Chondrocyte (in vitro differentiated cells): ENCODE measurements at places on chromosomes 3 and 15.

DNA sequence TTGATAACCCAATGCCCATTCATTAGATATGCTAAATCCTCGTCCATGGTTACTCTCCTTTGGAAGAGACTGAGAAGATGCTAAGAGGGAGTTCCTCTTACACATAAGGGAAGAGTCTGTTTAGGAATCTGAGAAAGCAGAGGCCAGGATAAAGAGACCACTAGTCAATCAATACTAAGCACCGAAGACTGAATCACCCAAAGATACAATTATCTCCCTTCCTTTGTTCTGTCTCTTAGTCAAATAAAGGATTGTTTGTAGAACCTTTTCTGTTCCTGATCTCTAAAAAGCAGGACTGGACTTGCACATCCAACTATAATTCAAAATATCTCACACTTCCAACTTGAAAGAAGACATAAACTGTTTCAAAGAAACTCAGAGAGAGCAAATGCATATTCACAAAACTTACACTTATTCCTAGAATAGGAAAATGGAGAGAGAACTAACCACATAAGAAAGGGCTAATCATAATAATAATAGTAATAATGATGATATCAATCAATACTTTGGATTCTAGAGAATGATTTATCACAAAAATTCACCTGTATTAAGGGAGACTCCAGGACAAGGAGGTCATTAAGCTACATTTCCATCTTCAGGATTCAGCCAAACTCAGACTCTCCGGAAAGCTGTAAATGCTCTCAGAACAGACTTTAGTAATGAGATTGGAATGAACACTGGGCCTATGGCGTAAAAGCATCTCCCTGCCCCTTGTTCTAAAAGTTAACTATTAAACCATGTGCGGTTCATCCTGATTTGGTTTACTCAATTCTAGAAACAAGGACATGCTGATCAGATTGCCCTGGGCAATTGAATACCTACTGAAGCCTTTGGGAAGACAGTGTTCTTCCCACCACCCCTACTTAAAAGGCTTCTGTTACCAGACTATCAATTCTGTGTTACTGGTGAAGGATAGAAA is 401.5 kb downstream of the ZBTB20 start:
- no peak for DNase-seq

DNA sequence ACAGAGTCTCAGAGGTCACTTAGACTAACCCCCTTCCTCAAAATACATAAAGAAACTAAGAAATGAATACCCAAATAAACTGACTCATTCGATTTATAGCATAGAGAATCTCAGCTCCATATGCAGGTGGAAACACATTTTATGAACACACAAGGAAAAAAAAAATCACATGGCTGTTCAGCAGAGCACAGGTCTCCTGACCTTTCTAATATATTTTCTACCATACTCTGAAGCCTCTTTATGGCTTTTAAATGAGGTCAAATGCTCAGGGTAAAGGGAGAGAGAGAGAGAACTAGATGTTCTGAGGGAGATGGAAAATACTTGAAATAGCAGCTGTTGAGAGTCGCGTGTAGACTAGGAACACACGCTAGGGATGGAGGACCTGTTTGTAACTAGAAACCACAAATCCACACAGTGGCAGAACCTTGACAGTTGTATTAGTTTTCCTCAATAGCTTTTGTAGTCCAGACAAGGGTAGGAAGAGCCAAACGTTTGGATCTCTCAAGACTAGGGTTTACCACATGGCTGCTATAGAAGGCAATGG is 165.3 kb downstream of the FMN1 start:
- DNase-seq: no peak

GRCh38 chr3:61890167-61890566 is 328.8 kb downstream of the PTPRG start:
- DNase-seq: no peak

- DNase-seq: no peak
Measured at GRCh38 chr3:183823963-183824362, 1.4 kb downstream of the MAP6D1 start.

DNA sequence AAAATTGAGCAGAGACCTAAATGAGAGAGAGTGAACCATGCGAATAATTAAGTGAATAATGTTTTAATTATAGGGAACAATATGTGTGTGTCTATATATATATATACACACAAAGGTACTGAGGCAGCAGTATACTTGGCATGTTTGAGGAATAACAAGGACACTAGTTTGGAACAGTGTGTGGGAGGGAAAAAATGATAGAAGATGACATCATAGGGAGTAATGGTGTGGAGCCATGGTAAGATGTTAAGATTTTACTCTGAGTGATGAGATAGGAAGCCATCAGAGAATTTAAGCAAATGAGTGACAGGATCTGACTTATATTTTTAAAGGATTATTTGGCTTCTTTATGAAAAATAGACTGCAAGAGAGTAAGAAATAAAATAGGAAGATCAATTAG is 29.1 kb downstream of the DTWD1 start:
- DNase-seq: no peak

- DNase-seq: no peak
Measured at GRCh38 chr15:94370936-94371285, 139.6 kb downstream of the MCTP2 start.

DNA sequence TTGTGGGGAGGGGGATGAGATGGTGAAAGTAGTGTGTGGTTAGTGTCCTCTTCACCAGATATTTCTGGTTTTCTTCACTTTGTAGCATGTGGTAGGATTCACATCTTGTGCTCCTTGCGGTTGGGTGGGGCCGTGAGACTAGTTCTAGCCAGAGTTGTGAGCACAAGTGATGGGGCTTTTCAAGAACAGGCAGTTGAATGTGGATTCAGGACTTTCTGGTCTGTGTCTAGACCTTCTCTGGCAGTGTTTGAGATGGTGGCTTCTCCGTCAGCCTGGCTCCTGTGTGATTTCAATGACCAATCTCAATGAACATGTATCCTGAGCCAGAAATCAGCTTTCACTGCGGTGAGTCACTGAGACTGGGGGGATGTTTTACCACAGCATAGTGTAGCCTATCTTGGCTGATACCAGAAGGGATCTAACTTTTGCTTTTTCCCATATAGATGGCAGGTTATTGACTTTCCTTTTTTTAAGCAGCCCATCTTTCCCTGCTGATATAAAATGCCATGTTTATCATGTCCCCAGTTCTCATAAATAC is 82.6 kb downstream of the RPLP1 start:
- DNase-seq: no peak

DNA sequence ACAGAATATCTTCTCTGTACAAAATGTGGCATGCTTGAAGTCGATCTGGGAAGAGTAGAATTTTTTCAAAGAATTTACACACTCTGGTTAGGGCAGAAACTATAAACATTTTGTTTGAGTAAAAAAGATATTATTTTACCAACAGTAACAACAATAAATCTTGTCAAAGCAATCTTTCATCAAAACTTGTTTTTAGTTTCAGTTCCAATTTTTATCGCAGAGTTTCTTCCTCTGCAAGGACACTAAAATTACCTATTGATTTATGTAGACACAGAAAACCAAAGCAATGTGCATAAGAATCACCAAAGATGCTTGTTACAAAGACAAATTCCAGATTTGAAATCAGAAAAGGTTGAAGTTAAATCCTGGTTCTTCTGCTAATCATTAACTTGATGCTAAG is 61.9 kb downstream of the CGGBP1 start:
- DNase-seq: no peak

- peak; percentile 93 for DNase-seq
Measured at GRCh38 chr3:138114988-138115971, at the start of gene DZIP1L. DZIP1L (minus strand) TSS chr3:138115608; CDS start chr3:138103971, 11,637 bp downstream.

GRCh38 chr3:156395961-156396710 is 158.8 kb downstream of the SSR3 start:
- DNase-seq: no peak

DNA sequence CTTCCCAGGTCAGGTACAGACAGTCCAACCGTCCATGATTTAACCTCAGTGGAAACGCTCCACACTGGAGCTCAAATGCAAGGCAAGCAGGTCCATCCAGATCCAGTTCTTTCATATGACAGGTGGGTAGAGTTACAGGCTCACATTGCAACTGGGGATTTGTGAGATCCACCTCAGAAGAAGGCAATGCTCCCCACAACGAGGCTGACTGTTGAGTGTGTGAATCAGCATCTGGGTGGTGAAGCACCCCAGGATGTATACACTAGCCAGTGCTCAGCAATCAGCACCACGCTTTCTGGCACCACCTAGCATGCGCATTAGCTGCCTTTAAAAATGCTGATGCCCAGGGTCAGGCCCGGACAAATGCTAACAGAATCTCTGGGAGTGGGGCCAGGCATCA is 343.5 kb upstream of the ICE2 start:
- no peak for DNase-seq

- DNase-seq: no peak
Measured at GRCh38 chr3:189635339-189635738, 4.2 kb downstream of the TP63 start.

GRCh38 chr15:90845201-90845949 is 23.0 kb upstream of the FURIN start:
- no peak for DNase-seq

DNA sequence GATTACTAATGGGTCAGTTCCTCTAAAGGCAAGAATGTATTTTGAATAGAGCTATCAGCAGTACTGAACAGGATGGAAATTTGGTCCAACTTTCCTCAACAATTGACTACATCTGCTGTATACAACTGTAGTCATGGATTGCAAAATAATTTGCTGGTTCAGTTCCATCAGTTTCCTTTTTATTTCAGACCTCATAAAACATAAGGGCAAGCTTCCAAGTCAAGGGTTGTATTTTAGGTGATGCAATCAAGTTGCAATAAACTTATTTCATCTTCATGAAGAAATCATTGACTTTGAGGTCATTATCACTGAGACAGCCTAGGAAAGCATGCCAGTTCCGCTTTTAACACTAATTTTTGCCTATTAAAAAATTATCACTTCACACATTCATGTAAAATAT is 90.4 kb upstream of the TSEN2 start:
- no peak for DNase-seq

- DNase-seq: no peak
Measured at GRCh38 chr3:29186982-29187725, 93.7 kb upstream of the RBMS3 start.

DNA sequence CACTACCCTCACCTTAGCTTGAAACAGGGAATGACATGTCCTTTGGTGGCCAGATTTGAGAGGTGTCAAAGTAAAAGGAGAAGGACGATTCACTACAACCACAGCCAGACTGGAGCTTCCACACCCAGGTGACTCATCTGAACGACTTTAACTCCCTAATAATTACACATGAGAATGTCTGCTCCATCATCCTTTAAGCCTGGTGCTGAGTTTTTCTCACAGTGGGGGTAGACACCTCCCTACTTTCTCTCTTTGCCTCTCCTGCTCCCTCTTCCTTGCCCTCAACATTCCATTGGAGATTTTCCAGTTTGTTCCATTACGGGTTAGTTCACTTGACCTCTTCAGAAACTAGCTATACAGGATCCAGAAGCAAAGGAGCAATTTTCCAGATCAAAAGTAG is 154.3 kb upstream of the BHLHE40 start:
- no peak for DNase-seq

- DNase-seq: no peak
Measured at GRCh38 chr15:46088486-46089445, 453.9 kb downstream of the SQOR start.

DNA sequence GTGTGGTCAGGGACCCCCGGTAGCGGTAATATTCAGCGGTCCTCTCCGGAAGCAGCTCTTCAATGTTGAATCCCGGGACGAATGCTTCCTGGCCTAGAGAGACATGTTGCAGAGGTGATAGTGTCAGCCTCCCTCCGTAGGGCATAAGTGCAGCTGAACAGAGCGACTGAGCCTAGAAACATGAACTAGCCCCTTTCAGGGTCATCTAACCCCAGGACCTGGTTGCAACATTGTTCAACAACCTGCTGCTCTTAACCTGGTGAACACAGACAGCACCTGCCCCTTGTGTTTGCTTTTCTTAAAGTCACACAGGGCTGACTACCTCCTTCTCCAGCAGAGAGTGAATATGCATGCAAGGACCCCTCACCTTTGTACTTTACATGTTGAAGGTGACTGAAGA is 41.3 kb downstream of the CA12 start:
- DNase-seq: no peak

- DNase-seq: no peak
Measured at GRCh38 chr3:188440340-188440972, 286.5 kb downstream of the LPP start.

GRCh38 chr3:141414800-141415462 is 46.6 kb downstream of the ZBTB38 start:
- no peak for DNase-seq

GRCh38 chr3:156033428-156033827 is 87.0 kb upstream of the KCNAB1 start:
- DNase-seq: no peak

GRCh38 chr3:52524752-52525679 is 8.6 kb downstream of the NT5DC2 start:
- DNase-seq: peak; percentile 88

- DNase-seq: no peak
Measured at GRCh38 chr15:77577366-77577950, 55.3 kb downstream of the LINGO1 start.
